IPS DF 6.9 (cell line): ENCODE measurements at places on chromosomes 4 and X.

GRCh38 chr4:36292556-36293188 lies 11.3 kb downstream of the DTHD1 start:
- no peak for DNase-seq

GRCh38 chrX:80792205-80792604 lies 17.5 kb downstream of the BRWD3 start:
- DNase-seq, result no peak

DNA sequence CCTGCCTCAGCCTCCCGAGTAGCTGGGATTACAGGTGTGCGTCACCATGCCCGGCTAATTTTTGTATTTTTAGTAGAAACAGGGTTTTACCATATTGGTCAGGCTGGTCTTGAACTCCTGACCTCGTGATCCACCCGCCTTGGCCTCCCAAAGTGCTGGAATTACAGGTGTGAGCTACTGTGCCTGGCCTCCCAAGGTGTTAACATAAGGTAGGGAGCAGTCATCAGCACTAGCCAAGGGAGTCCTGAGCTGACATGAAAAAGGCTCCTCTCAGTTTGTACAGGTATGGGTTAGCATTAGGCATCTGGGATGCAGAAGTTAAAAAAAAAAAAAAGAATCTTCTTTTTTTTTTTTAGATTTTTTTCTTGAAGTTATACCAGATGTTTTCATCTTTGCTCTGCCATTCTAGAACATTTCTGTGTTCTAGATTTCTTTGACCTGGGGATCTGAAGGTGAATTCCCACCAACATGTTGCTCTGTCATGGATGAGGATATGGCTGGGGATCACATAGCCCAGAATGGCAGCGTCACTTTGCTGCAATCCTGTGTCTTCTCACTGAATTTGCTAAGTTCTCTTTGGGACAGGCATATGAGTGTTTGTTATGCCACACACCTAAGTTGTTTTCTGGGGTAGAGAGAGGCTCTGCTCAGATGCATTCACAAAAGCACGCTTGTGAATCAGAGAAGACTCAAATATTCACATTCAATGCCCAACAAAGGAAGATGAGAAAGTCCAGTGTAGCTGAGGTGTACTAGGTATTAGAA lies 24.4 kb upstream of the PLA2G12A start:
- DNase-seq, result no peak

- DNase-seq, result no peak
Measured at GRCh38 chrX:155966876-155967275, 30.6 kb upstream of the IL9R start.
